Activated CD4-positive, alpha-beta T cell treated with anti-CD3 and anti-CD28 coated beads, Interleukin-10, Interleukin-2, amounts not matched to agents 100 ng/mL and 50 ng/mL, durations not matched to agents 16 hours and 8 hours (primary cell): ENCODE measurements at places on chromosomes 3 and 15.

- DNase-seq = no peak
Observed at GRCh38 chr15:75019916-75020315, 3.5 kb upstream of the PPCDC start.

DNA sequence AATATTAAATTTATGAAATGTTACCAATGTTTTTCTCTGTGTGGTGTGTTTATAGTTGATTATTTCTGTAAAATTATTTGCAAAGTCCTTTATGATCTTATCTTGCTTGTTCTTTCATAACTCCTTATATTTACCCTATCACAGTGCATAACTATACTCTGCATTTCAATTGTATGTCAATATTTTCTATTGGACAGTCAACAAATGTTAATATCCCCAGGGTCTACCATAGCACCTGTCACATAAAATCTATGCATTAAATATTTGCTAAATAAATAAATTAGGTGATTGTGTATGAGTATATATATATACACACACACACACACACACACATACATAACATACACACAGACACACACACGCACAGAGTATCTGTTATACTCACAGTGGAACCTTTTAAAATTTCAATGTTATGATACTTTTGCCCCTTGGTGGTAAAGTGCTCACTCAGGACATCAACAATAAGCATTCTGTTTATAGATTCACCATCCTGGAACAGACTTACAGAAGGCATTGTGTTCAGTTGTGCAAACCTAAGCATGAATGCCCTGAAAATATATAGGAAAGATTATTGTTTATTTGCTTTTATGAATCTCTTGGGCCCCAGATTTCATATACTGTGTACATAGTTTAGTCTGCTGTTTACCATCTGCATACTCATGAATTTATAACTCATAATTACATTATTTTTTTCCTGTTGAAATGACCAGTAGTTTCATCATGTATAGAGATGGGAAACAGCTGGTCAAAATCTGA lies 443.7 kb downstream of the EPHA6 start:
- no peak for DNase-seq

DNA sequence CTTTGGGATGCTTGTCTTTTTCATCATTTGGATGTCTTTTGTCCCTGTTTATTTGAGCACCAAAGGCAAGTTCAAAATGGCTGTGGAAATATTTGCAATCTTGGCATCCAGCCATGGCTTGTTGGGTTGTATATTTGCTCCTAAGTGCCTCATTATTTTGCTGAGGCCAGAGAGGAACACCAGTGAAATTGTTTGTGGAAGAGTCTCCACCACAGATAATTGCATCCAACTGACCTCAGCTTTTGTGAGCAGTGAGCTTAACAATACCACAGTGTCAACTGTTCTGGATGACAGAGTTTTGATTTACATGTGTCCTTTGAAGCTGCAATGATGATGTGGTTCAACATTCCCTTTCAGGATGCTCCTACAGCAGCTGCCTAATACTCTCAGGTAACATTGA lies 83.0 kb upstream of the KCNAB1 start:
- DNase-seq = no peak

GRCh38 chr3:155001289-155002010 lies 78.7 kb upstream of the MME start:
- no peak for DNase-seq

GRCh38 chr15:101052681-101053121 lies 133.5 kb downstream of the LRRK1 start:
- DNase-seq = no peak
